Activated CD8-positive, alpha-beta T cell treated with anti-CD3 and anti-CD28 coated beads, Interleukin-2, amount 10 ng/mL, durations not matched to agents 7 days and 5 days (primary cell): ENCODE measurements at places on chromosomes 16 and 17. TPM values are rescaled to one million over a fixed set of nuclear protein-coding genes. Genes with fewer than 3 reads are reported as not detected.

The PRR29 gene
- 1.3 TPM for total RNA-seq

The SOST gene
- not detected for total RNA-seq

The VMO1 gene
- total RNA-seq = not detected

The KRTAP9-8 gene
- not detected for total RNA-seq

The PIRT gene
- not detected for total RNA-seq

The ALDH3A1 gene
- total RNA-seq = not detected

The MYH8 gene
- total RNA-seq = not detected

The TERB1 gene
- total RNA-seq = not detected

The RNF222 gene
- total RNA-seq = 0.24 TPM

The CAMKK1 gene
- 4.0 TPM for total RNA-seq

The ITGB4 gene
- 0.89 TPM for total RNA-seq
